ENCODE measurements at places on chromosomes 13 and 19.

- no peak for DNase-seq
These were observed 10.5 kb downstream of the LPAR6 start for GRCh38 chr13:48402325-48402932.

DNA sequence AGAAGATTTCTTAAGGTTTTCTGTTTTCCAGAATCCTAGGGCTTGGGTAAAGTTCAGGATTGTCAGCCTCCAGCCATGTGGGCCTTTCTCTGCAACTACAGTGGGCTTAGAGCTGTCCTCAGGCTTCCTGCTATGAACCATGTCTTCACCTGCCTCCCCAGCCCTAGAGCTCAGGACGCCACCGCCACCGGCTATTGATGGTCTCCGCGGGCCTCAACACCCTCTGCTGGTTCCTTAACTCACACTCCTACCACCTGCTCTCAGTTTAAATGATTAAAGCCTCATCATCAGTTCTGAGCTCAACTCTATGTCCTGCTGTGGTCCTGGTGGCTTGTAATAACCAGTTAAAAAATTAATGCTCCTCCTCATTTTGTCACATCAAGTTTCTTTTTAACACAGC, 221.0 kb downstream of the EFNB2 start:
- DNase-seq: no peak

DNA sequence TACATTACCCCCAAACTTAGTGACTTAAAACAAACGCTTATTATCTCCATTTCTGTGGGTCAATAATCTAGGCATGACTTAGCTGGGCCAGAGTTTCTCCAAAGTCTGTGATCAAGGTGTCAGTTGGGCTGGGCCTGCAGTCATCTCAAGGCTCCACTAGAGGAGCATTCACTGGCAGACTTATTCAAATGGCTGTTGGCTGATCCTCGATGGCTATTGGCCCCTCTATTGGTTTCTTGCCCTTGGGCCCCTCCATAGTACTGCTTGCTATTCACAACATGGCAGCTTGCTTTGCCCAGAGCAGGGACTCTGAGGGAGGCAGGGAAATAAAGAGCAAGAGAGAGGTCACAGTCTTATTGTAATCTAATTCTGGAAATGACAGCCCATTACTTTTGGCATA, 57.6 kb downstream of the RCBTB2 start:
- no peak for DNase-seq

DNA sequence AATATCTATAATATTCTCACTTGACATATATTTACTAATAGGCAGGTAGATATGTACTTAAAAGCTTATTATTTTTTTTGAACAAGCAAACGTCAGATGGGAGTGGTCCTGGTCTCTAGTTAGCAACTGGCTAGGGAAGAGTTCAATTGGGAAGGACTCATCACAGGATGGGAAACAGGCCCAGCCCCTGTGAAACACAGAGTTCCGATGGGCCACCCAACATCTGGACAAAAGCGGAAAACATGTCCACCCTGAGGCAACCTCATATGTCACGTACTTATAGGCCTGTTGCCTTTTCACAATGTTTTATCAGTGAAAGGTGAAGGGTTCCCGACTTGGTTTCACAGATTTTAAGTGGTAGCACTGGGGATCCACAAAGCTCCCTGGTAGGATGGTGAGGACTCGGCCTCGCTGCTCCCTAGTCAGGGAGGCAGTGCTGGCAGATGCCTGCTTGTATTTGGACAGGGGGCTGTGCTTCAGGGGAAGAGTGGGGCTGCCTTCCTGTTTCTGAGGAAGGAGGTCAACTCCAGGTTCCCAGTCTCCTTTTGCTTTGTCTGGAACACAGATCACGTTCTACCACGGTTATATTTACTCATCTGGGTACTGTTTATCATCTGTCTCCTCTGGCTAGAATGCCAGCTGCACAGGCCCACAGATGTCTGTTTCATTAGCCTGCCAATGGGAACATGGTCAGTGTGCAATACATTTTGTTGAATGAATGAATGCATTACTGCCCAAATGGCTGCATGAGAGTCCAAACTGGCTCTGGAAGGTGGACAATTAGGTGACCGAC, 49.4 kb upstream of the SLC15A1 start:
- no peak for DNase-seq
